ENCODE measurements at places on chromosomes 2 and 18. TPM values are rescaled to one million over a fixed set of nuclear protein-coding genes. Genes with fewer than 3 reads are reported as not detected.

- H3K4me1 ChIP-seq = no peaks in the 10 kb centered on the region
- H3K4me3 ChIP-seq = no peak overlapping the region
- H3K36me3 ChIP-seq = no peaks in the 10 kb centered on the region
- DNase-seq = no peak
- H3K27ac ChIP-seq = no peak overlapping the region
- no peaks in the 10 kb centered on the region for H3K27me3 ChIP-seq
Observed at GRCh38 chr18:52903857-52904256, 563.9 kb downstream of the DCC start.

CXCR1 gene
- not detected for total RNA-seq

DNA sequence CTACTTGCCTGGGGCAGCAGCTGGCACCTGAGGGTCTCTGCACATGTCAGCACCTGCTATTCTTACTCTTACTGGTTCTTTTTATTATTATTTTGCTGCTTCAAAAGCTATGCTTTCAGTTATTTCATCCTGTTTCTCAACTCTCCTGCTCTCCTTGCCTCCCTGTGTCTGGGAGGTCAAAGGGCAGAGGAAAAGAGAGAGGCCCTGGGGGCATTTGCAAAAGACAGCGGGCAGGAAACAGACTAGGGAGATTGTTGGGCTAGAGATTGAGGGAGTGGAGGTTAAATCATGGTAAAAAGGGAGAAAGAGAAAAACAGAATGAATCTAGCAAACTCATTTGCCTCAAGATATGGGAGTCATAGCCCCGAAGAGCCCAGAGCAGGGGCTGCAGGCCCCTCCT is 21.1 kb upstream of the RPL31 start:
- H3K4me1 ChIP-seq = no peaks in the 10 kb centered on the region
- H3K4me3 ChIP-seq = no peak overlapping the region
- H3K27me3 ChIP-seq = no peaks in the 10 kb centered on the region

DNA sequence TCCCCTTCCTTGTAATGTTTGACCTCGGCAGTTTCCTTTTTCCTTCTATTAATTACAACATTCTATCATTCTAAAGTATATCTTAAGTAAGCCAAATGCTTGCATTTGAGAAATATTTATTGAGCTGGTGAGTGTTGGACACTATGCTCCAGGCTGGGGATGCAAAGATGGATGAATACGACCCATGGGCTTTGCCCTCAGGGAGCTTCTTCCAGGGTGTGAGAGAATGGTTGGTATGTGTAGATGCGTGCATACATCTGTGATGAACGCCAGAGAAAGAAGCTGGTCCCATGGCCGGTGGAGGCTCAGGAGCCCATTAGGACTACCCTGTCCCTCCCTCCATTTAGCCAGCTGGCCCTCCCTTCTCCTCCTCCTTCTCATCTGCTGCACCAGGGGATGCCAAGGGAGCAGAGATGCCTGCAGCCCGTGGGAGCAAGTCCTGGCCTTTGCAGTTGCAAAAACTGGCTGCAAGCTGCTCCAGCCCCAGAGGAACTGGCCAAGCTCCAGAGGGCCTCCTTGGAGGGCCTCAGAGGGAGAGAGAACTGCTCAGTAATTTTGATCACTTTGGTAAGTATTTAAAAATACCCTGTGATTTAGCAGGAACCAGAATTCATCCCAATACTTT is 65.7 kb upstream of the FOSL2 start:
- H3K27me3 ChIP-seq = no peaks in the 10 kb centered on the region
- H3K27ac ChIP-seq = peak overlapping the region; percentile 5
- no peaks in the 10 kb centered on the region for H3K36me3 ChIP-seq
- H3K4me3 ChIP-seq = no peak overlapping the region
- DNase-seq = no peak
- H3K4me1 ChIP-seq = no peaks in the 10 kb centered on the region

ADAM23 gene
- 3.6 TPM for total RNA-seq

GRCh38 chr2:1972948-1973347 is 228.6 kb upstream of the PXDN start:
- no peaks in the 10 kb centered on the region for H3K36me3 ChIP-seq
- H3K4me1 ChIP-seq = no peaks in the 10 kb centered on the region
- no peak for DNase-seq
- H3K27me3 ChIP-seq = no peaks in the 10 kb centered on the region

STEAP3 gene
- 2.8 TPM for total RNA-seq

IL1R1 gene
- 45.7 TPM for total RNA-seq

- H3K27ac ChIP-seq = no peak overlapping the region
- no peaks in the 10 kb centered on the region for H3K27me3 ChIP-seq
- no peak for DNase-seq
- no peak overlapping the region for H3K4me3 ChIP-seq
- H3K36me3 ChIP-seq = no peaks in the 10 kb centered on the region
Observed at GRCh38 chr18:62578980-62579511, 56.2 kb downstream of the ZCCHC2 start.

DNA sequence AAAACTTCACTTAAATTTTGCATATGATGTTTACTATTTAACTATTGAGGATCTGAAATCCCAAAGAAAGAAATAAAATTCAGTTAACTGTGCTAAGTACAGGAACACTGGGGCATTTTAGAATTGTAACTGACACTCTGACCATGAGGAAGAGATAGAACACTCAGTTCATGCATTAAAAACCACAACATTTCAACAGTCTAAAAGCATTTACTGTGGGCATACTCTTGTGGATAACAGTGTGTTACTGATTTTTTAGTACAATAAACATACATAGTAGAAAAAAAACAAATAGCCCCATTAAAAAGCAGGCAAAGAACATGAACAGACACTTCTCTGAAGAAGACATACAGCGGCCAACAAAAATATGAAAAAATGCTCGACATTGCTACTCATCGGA is 1122.7 kb upstream of the PIK3C3 start:
- no peak for DNase-seq
- H3K4me1 ChIP-seq = no peaks in the 10 kb centered on the region
- H3K36me3 ChIP-seq = no peaks in the 10 kb centered on the region

GRCh38 chr2:152730591-152731333 is 12.3 kb downstream of the ARL6IP6 start:
- no peaks in the 10 kb centered on the region for H3K36me3 ChIP-seq
- DNase-seq = no peak
- no peak overlapping the region for H3K27ac ChIP-seq
- H3K4me3 ChIP-seq = no peak overlapping the region
- H3K4me1 ChIP-seq = no peaks in the 10 kb centered on the region

DNA sequence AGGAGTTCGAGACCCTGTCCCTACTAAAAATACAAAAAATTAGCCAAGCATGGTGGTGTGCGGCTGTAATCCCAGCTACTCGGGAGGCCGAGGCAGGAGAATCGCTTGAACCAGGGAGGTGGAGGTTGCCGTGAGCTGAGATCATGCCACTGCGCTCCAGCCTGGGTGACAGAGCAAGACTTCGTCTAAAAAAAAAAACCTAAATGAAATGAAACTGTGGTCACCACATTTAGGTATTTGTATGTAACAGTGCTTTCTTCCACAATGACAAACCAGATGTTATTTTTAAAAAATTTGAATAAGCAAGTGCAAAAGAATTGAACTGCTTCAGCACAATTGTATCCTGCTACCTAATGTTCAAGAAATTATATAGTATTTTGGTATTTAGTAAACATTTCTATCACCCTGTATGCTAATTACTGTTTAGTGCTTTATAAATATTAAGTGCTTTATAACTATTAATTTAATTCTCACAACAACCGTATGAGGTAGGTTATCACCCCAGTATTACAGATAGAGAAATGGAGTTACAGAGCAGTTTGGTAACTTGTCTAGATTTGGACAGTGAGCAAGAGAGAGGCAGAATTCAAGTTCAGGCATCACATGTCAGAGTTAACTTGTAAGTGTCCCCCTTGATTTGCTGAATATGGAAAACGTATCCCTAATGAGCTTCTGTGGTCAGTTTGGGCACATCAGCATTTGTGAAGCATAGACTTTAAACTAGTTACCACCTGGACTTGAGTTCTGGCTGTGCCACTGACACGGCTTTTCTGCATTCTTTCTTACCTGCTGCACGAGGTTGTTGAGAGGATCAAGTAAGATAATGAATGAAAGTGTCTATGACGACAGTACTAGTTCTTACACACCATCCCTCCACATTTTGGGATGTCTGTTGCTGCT is 14.4 kb downstream of the PHLPP1 start:
- H3K27ac ChIP-seq = no peak overlapping the region
- no peak for DNase-seq
- no peaks in the 10 kb centered on the region for H3K4me1 ChIP-seq

- H3K4me1 ChIP-seq = no peaks in the 10 kb centered on the region
- H3K27ac ChIP-seq = no peak overlapping the region
- H3K27me3 ChIP-seq = no peaks in the 10 kb centered on the region
- H3K4me3 ChIP-seq = no peak overlapping the region
Observed at GRCh38 chr2:112273349-112273748, 2.0 kb upstream of the ZC3H6 start.

DNA sequence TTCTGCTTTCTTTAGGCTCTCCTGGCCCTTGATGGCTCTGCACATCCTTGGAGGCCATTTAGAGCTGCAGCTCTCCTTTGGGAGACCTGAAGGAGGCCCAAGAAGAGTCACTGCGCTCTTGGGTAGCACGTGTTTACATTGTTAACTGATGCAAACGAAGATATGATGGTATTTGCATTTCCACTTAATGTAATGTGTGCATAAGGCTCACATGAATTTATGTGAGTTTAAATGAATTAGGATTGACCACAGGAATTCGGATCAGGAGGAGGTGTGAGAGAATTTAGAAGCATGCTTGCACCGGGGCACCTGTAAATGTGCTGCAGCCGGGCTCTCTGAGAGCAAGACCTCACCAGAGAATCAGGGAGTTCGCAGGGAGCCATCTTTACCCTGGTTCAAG is 7.5 kb downstream of the SH3RF3 start:
- no peaks in the 10 kb centered on the region for H3K36me3 ChIP-seq
- H3K4me1 ChIP-seq = no peaks in the 10 kb centered on the region
- no peaks in the 10 kb centered on the region for H3K27me3 ChIP-seq
- H3K27ac ChIP-seq = no peak overlapping the region
- no peak for DNase-seq
